KBM-7 (cell line): ENCODE measurements at places on chromosomes 13 and 19.

DNA sequence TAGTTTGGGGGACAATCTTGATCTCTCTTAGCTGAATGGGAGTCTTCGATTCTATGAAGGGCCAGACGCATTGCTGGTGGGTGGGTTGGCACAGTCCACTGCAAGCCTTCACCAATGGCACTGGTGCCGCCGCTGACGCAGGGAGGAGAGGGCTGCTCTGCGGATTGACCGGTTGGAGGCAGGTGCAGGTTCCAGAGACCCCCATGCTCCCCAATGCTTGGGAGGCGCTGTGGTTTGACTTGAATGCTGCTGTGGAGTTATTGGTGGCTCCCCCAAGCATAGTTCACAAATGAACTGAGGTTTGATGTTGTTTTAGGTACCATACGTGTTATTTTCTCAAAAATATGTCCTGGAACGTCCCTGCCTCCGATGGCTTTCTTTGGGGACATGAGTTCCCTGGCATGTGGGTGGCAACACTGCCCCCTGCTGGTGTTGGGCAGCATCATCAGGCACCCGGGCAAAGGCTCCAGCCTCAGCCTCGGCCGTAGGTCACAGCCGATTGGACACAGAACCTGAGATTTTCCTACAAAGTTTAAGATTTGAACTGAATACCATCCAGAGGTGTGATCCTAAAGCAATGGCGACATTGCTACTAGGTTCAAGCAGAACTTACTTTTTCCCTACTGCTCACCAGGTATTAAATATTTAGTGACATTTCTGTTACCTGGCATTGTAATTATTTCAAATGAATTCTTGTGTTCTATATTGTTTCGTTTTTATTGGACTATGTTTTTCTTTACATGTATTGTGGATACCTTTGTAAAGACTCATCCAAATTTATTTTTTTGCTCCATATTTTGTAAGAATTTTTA lies 95.5 kb downstream of the ANKRD10 start:
- peak; percentile 84 for DNase-seq

GRCh38 chr13:26551255-26551860 lies 6.1 kb upstream of the WASF3 start:
- DNase-seq: no peak

- DNase-seq: no peak
These were observed 12.6 kb downstream of the KHSRP start for GRCh38 chr19:6412061-6412446.

DNA sequence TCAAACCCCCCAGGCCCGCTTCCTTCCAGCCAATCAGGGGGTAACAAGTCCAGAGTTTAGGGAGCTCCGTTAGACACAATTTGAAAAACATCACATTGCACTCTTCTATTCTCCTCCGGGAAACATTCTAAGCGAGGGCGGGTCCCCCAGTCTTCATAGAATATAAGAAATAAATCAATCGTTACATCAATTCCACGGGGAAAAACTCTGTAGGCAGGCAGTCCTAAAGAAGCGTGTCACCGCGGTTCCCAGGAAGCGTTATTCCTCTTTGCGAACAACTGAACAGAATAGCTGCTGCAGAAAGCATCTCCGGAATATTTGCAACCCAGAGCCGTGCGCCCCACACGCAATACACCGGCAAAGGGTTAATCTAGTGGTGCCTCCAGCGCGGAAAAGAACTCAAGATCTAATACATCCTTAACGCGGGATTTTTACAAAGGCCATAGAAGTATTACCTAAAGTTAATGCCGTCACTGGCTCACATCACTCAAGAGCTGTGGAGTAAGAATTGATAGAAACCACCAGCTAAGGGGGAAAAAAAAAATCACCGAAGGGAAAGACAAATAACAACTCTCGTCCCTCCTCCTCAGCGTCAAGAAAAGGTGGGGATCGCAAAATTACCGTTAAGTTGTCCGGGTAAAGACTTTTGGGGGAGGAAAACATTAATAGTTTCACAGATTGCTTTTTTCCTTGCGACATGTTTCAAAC lies 65.1 kb downstream of the KCNRG start:
- DNase-seq: peak; percentile 54

GRCh38 chr19:14977128-14977527 lies 2.5 kb downstream of the SLC1A6 start:
- no peak for DNase-seq

DNA sequence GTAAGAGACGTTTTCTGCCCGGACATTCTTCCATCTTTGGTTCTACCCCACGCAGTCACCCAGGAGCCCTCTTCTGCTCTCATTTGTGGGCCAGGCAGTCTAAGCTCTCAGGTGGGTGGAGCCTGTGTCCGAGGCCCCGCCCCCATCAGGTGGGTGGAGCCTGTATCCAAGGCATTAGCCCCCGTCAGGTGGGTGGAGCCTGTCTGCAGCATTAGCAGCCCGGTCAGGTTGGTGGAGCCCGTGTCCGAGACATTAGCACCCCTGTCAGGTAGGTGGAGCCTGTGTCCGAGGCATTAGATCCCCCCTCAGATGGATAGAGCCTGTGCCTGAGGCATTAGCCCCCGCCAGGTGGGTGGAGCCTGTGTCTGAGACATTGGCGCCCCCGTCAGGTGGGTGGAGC lies 45.5 kb upstream of the C13orf46 start:
- DNase-seq: no peak
